Stimulated activated CD4-positive, alpha-beta T cell treated with anti-CD3 and anti-CD28 coated beads, Interleukin-1b, Interleukin-23, amount 100 ng/mL, for 1 hour (primary cell): ENCODE measurements at places on chromosomes 1 and 21.

- DNase-seq: no peak
Measured at GRCh38 chr1:224591326-224591725, 24.8 kb upstream of the CNIH3 start.

GRCh38 chr1:186054003-186054402 lies 319.8 kb downstream of the HMCN1 start:
- no peak for DNase-seq

- no peak for DNase-seq
Measured at GRCh38 chr1:174874331-174875053, 125.3 kb upstream of the CACYBP start.

DNA sequence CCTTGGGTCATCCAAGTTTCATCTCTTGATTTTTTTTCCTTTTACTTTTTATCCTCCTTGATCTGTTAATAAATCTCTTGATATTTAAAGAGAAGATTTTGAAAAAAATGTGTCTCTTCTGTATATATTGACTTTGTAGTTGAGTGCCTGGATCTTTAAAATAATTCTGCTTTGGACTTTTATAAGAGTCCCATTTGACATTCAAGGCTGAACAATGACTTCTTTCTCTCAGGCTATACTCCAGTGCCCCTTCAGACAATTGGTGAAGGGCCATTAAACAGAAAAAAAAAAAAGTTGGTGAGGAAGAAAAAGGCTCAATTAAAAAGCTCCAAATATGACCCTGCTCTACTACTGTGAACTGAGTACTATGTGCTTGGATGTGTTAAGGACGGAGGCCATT lies 40.9 kb upstream of the CITED4 start:
- no peak for DNase-seq

DNA sequence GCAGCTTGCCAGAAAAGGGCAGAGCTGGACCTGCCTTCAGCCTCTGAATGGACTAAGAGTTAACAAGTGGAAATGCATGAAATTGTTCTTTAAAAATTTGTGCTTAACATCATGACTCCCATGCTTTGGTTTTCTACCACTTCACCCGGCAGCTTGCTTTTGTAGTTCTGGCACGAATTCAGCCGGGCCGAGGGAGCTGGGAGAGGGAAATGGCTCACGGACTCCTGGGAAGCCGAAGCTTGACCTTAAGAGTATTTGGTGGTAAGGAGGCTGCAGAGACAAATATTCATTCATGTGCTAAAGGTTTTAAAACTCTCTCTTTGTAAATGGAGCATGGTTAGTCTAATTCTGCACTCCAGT lies 17.2 kb upstream of the GFI1 start:
- DNase-seq: no peak

DNA sequence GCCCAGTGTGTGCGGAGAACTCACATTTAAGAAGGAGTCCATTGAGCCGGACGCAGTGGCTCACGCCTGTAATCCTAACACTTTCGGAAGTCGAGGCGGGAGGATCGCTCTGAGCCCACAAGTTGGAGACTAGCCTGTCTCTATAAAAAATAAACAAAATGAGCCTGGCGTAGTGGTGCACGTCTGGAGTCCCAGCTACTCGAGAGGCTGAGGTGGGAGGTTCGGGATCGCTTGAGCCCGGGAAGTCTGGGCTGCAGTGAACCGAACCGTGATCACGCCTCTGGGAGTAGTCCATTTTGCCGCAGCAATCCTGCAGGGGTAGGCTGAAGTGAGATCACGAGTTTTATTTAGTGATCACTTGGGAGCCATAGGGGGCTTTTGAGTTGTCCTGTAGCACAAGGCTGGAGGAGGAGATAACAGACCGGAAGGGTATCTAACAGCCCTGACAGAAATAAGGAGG lies 497 bp upstream of the FUCA1 start:
- no peak for DNase-seq

DNA sequence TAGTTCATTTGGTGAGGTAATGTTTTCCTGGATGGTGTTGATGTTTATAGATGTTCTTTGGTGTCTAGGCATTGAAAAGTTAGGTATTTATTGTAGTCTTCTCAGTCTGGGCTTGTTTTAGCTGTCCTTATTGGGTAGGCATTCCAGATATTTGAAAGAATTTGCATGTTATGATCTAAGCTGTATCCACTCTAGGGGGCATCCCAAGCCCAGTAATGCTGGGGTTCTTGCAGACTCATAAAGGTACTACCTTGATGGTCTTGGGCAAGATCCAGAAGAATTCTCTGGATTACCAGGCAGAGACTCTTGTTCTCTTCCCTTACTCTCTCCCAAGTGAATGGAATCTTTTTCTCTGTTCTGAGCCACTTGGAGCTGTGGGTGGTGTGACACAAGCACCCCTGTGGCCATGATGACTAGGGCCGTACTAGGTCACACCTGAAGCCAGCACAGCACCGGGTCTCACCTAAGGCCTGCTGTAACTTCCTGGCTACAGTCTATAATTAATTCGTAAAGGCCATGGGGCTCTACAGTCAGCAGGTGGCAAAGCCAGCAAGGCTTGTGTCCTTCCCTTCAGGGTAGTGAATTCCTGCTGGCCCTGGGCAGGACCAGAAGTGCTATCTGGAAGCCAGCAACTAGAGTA lies 74.8 kb upstream of the PDE4B start:
- no peak for DNase-seq

DNA sequence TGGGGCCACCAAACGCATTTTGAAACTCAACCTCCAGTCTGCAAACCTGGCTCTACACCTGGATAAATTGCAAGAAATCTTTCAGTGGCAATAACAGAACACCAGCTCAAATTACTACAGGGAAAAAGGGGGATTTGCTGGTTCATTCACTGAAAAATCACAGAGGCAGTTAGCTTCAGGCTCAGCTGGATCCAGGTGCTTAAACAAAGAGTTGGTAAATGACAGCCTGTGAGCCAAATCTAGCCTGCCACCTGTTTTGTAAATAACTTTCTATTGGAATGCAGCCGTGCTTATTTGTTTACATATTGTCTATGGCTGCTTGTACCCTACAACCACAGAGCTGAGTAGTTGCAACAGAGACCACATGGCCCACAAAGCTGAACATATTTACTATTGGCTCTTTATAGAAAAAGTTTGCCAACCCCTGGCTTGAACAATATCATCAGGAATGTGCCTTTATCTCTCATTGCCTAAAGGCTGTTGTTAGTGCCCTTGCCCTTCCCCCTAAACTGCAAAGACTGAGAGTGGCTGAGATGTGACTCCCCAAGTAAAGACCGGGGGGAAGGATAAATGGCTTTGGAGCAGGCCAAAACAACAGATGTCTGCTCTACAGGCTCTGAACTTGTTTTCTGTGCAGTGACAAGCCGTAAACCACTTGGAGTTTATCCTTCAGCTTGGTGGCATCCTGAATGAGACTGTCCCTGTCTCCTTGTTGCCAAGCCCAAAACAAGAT lies 21.5 kb upstream of the PTPRF start:
- DNase-seq: no peak

DNA sequence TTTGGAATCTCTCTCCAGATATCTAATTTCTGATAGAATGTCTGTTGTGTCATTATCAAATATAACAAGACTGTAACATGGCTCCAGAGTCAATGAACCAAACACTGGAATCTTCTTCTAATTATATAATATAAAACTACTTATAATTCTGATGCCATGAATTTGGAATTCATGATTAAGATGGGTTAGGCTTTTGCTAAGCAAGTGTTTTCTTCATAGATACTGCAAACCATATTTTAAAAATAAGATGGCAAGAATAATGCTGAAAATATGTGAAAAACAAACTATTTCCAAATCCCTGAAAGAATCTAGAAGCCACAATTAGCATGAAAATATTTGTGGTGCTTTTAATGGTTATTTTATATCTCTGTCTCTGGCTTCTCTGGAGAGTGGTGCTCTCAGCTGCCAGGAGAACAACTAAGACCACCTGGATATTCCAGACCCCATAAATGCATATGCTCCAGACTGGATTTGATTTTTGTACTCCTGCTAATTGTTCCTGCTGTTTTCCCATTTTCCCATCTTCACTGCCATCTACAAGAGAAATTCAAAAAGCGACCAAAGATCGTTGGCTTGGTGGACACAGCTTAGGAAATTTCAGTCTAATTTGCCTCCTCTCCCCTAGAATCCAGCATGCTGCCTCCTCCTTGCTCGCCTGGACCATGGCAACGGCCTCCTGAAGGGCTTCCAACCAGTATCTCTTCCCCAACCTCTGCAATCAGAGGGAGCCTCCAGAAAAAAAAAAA lies 418.9 kb downstream of the SETD4 start:
- no peak for DNase-seq

DNA sequence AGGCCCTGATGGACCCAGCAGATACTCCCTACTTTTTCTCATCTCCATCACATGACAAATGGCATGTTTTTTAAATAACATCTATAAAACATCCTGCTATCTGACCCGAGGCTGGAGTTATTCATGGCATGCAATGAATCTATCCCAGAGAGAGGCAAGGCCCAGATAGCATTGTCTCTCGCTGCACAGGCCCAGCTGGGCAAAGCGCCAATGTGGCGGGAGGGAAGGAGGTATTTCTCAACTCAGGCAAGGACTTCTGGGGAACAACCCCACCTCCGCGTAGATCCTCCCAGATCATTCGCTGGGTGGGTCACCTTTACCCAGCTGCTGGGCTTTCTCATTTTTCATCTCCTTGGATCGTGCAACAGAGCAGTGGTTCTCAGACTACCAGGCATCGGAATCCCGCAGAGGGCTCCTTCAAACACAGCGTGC lies 59.8 kb downstream of the ERG start:
- DNase-seq: no peak

- DNase-seq: no peak
Measured at GRCh38 chr1:4598561-4598960, 55.8 kb upstream of the AJAP1 start.

DNA sequence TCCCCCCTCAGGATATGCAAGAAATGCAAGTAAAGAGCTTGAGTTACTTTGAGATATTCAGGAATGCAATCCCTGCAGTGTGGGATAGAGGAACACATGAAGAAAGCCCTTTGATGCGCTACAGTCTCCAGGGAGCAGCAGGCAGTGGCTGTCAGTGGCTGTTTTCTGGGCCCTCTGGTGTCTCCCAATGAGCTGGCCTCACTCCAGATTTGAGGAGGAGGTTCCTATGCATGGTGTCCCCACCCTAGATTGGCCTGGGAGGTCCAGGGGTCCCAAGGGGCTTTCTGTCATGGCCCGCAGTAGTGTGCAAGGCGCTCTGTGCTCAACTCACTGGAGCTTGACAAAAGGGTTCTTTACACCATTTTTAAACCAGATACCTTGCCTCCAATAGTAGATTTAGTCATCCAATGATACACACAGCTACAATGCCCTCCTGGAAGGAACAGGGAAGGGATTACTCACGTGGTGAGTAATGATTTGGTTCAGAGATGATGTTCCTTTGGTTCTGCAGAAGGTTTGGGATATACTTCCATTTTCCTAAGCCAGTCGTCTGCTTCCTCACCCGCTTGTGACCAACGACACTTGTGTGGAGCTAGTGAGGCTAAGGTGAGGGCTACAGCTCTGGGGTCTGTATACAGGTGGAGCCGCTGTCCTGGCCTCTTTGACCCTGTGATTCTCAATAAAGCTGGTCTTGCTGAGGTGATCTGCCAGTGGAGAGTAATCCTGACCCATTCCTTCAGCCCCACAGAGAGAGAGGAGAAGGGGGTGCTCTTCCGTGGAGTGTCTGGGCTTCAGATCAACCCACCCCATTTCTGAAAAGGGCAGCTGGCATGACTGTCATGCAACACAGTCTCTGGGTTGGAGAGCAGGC lies 6.6 kb downstream of the BATF3 start:
- DNase-seq: no peak

DNA sequence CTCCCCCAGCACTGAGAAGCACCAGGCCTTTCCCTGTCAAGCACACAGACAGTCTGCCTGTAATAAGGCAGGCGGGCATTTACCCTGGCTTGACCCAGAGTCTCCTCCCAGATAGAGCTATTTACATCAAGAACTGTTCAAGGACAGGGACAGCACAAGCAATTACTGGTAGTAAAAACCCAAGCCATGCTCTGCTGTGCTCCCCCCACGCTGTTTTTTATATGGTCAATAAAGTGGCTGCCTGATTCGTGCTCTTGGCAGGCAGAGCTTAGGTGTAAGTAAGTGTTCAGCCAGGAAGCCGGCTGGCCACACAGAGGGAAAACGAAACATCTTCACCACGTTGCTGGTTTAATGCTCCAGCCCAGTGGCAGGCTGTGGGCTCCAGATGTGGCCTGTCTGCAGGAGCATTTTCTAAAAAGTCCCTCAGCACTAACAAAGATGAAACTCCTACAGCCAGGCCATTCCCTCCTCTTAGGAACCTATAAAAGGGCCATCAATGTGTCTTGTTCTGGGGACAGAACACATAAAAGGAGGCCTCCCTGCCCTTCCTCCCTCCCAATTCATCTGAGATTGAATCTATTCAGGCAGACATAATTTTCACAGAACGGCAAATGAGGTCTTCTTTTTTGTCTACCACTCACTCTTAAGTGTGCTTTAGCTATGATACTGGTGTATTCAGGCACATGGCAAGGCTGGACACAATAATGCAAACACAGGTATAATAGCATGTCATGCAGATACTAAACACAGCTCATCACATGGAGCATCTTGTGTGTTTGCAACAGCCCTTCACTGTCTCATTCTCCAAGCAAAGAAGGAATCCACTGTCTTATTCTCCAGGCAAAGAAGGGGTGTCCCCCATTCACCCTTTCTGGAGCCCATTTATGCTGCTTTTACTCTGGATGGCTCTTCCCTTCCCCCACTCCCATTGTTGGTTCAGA lies 378.9 kb downstream of the HHAT start:
- DNase-seq: no peak

DNA sequence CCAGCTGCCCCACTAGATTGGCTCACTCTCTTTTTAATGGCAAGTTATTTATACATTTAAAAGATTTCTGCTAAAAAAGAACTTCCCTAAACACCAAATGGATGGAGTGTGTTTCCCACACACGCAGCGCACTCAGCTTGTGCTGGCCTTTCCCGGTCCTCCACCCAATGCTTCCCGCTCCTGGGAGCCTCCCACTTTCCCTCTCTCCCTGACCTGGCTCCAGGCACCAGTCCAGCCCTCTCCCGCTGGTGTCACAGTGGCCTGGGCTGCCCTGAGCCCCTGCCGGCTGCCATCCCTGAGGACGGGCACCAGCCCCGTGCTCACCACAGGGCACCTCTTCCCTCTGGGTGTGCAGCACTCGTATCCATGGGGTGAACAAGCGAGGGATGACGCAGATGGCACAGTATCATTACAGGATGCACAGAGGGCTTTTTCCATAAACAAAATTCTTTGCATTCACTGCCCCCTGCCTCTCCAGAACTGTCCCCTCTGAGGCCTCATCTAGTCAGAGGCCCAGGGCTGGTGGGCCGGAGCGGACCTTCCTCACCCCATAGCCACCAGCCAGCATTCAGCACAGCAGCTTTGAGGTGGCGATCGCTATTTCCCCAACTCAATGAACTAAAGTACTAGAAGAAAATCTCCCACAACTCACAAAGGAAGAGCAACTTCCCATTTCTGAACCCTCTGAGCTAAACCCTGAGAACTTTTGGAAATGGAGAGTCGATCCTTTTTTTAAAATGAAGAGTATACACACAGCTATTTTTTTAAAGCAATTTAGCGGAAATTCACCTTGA lies 68.5 kb downstream of the SLC37A1 start:
- no peak for DNase-seq
